ENCODE measurements at places on chromosomes 1 and 21.

DNA sequence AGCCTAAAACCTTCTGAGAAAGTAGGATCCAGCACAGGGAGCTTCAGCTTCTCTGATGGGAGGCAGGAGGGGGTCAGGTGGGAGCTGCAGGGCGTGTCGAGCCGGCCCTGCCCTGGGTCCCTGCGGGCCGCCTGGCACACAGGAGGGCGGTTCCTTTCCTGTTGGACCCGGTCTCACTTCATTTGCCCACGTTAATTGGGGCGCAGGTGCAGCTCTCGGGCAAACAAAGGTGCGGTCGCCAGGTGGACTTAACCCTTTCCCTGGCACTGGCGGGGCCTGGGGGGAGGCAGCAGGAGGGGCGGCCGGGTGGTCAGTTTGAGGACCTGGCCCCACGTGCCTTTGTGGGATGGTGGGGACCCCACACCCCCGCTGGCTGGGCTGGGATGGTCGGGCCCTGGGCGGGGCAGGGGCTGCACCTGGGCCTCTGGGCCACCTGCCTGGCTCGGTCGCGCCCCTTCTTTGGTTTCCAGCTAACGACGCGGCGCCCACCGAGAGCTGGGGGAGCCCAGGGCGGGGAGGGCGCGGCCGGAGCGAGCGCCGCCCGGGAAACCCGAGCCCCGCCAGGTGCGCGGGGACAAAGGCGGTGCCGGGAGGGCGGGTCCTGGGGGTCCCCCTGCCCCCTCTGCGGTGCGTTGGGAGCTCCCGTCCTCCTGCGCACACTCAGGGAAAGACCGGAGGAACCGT lies 20.8 kb upstream of the C1orf159 start:
- peak; percentile 48 for DNase-seq

- DNase-seq, result no peak
Observed at GRCh38 chr1:59266927-59267293, 30.0 kb upstream of the FGGY start.

DNA sequence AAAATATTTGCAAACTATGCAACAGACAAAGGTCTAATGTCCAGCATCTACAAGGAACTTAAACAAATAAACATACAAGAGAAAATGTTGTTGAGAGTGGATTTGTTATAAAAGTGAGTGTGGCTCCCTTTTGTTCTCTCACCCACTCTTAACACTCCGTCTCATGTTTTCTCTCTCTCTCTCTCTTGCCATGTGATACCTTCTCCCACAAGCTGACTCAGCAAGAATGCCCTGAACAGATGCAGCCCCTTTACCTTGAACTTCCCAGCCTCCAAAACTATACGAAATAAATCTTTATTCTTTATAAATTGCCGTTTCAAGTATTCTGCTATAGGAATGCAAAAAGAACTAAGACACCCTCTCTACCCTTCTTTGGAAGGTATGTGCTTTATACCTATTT lies 234.1 kb downstream of the ADGRL2 start:
- DNase-seq, result no peak

- peak; percentile 73 for DNase-seq
Observed at GRCh38 chr1:37038227-37039093, 4.1 kb upstream of the GRIK3 start.

GRCh38 chr1:84689514-84690396 lies 506 bp downstream of the SSX2IP start:
- peak; percentile 81 for DNase-seq

DNA sequence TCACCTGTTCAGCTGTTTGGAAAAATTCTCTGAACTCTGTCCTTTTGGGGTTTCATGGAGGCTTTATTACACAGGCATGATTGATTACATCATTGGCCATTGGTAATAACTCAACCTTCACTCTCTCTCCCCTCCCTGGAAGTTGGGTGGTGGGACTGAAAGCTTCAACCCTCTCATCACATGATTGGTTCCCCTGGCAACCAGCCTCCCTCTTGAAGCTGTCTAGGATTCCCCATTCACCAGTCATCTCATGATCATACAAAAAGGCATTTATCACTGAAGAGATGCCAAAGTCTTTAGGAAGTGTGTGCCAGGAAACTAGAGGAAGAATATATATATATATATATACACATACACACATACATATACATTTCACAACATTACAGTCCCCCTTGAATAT lies 228.5 kb downstream of the ZNF326 start:
- no peak for DNase-seq

DNA sequence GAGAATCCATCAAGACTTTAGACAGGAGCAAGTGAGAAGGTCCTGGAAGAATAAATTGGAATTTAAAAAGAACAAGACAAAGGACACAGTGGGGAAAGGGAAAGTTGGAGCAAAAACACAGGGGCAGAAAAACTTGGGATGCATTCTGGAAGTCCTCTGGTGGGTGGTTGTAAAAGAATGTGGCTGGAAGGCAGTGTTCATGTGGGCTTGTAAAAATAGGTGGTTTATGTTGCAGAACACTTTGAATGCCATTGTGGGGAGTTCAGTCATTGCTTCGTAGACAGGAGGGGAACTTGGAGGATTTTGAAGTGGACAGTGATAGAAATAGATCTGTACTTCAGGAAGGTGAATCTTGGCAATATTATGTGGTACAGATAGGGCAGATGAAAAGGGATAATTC lies 15.2 kb downstream of the KIF1B start:
- DNase-seq, result no peak

- DNase-seq, result no peak
Observed at GRCh38 chr21:37717534-37717933, 198.7 kb downstream of the KCNJ6 start.

DNA sequence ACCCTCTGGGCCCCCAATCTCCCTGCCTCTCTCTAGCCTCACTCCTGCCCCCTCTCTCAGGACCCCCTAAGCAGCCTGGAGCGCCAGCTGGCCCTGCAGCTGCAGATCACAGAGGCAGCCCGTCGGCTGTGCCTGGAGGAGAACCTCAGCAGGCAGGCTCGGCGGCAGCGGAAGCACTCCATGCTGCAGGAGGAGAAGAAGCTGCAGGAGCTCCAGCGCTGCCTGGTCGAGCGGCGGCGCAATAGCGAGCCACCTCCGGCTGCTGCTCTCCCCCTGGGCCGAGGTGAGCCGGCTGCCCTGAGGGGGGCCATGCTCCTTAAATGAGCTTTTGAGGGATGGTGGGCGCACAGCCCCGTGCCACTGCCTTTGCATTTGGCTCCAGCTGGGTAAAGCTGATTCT lies 6.2 kb downstream of the INAVA start:
- no peak for DNase-seq

- no peak for DNase-seq
Observed at GRCh38 chr21:15749082-15749860, 19.5 kb downstream of the USP25 start.

DNA sequence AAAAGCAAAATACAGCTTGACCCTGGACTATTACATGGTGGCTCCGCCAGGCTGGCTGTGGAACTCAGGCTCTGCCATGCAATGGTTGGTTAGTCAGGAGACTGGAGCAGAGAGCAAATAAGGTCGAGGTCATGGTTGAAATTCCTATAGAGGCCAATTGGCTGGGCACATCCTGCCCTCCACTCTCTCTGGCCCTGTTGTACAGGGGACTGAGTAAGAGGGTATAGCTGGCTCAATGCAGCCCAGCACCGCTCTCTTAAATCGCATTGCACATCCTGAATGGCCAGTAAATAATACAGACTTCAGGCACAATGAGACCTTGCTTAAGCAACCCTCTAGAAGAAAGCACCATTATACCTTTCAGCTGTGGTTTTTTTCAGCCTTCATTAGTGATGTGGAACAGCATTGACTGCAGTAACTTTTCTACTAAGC lies 59.3 kb upstream of the PPP2R5A start:
- no peak for DNase-seq

DNA sequence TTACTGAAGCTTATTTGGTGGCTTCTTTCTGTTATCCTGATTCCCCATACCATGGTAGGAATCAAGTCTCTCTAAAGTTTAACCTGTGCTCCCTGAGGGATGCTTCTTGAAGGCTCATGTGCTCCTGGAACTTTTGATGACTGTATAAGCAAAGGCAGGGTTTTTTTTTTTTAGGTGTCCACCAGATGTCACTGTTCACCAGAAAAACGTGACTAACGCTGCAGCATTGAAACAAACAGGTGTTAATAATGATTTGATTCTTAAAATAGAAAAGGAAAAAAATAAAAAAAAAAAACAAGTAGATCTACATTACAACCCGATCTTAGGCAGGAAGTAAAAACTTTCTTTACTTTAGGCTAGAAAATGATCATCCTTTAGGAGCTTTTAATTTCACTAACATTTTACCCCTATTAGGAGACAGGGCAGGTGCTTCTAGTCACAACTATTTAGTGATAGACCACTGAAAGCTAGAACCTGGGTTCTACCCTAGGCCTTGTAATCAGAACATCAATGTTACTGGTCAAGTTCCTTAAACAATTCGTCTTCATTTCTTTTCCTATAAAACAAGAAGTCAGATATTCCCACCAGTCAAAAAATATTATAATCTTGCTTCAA lies 223.0 kb downstream of the PLA2G4A start:
- peak; percentile 29 for DNase-seq

- peak; percentile 2 for DNase-seq
Observed at GRCh38 chr1:91997607-91998195, 32.1 kb upstream of the EPHX4 start.

- DNase-seq, result no peak
Observed at GRCh38 chr1:56287721-56288120, 291.6 kb downstream of the PLPP3 start.
